Mesenteric fat pad (tissue), 1 donor: ENCODE measurements at places on chromosomes 4 and X. TPM values are rescaled to one million over a fixed set of nuclear protein-coding genes. Genes with fewer than 3 reads are reported as not detected.

GRCh38 chr4:7202411-7202810, 10.1 kb downstream of the SORCS2 start:
- DNase-seq = no peak

DNA sequence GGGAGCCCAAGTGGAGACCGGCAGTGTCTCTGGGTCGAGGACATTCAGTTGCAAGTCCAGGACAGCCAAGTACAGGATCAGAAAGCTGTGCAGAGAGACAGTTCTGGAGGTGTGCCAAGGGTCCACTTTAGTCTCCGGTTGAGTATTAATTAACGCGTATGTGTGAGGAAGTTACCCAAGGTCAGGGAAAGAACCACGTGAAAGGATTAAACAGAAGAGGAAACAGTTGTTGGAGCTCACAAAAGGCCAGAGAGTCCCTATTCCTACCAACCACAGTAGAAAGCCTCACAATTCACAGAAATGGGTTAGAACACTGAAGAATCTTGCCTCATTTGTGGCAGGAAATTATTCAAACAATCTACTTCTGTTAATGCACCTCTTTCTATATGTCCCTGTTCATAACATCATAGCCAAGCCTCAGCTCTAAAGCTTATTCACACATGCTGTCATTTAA, 17.9 kb upstream of the NSUN7 start:
- DNase-seq = no peak

DNA sequence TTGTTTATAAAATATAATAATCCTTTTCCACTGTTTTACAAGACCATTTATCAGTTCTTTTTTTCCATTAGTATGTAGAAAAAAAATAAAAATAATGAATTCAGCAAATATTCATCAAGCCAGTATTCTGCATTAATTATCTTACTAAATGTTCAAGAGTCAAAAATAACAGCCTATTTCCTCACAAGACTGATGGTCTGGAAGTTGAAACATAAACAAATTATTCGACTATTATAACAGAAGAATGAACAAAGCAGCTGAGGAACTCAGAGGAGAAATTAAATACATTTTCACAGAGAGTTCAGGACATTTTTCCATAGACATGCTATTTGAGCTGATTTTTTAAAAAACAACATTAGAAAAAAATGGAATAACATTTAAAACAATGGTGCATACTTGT, 2594.8 kb downstream of the ARAP2 start:
- no peak for DNase-seq

DNA sequence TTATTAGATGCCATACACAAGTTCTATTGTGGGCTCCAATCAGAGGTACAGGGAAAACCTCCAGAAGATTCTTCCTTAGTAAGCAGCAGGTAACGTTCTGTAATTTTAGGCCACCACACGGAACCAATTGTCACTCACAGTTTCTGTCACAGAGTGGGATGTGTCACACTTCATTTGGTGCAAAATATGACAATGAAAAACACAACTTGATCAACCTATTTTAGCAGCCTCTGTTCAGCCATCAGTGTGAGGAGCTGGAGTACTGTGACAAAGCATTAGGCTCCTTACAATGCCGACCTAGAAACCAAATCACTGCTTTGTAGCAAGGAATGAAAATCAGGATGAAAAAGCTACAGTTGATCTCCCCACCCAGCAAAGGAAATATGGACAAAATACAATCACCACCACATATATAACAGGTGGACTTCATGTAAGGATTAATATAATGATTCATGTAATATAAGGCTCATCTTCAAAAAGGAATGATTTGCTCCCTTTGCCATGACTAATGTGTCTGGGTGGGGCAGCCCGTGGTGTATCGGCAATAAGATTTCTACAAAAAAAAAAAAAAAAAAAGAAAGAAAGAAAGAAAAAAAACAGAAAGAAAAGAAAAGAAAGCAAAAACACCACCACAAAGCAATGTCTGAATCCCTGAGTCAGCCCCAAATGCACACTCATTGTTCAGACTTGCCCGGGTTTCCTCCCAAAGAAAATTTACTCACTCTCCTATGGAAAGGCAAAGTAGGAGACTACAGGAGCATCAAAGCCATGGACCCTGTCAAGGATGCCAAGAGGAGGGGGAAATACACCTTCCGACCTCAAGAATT, 36.0 kb downstream of the SLC9A7 start:
- DNase-seq = no peak

DNA sequence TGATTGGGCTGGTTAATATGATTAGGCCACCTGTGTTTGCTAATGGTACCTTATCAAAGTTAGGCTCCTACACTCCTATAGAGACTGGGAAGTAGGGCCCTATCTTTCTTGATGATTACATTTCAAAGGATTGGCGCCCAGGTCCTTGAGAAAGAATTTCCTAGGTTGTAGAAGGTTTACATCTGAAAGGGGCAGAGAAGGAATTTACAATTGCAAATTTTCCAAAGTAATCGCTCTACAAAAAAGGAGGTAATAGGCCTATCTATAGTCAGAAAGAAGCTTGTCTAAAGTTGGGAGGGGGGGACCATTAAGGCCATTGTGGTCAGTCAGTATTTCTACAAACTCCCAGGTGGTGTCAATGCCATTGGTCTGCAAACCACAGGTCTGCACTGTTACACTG, 638.4 kb downstream of the IL1RAPL1 start:
- DNase-seq = no peak

DNA sequence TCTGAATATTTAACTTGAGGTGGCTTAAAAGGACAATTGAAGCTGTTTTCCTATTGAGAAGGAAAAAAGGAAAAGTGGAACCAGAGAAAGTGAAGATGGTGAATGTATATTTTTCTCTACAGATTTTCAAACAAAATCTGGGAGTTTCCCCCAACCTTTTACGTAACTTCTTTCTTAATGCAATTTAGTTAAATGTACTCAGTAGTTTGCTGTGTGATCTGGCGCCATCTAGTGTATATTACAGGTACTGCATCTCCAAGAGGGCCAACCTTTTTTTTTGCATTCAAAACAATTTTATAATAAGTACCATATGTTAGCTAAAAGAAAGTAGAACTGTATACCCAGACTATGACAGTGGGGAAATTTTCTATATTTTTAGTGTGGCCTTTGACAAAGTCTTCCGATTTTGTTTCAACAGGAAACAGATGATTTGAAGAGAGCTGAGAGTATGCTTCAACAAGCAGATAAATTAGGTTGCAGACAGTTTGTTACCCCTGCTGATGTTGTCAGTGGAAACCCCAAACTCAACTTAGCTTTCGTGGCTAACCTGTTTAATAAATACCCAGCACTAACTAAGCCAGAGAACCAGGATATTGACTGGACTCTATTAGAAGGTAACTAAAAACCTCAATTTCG, 82.0 kb downstream of the PLS3 start:
- no peak for DNase-seq

GRCh38 chr4:78683352-78683751, 92.8 kb upstream of the BMP2K start:
- no peak for DNase-seq

GRCh38 chr4:32133141-32133540, 1413.0 kb downstream of the PCDH7 start:
- no peak for DNase-seq

DNA sequence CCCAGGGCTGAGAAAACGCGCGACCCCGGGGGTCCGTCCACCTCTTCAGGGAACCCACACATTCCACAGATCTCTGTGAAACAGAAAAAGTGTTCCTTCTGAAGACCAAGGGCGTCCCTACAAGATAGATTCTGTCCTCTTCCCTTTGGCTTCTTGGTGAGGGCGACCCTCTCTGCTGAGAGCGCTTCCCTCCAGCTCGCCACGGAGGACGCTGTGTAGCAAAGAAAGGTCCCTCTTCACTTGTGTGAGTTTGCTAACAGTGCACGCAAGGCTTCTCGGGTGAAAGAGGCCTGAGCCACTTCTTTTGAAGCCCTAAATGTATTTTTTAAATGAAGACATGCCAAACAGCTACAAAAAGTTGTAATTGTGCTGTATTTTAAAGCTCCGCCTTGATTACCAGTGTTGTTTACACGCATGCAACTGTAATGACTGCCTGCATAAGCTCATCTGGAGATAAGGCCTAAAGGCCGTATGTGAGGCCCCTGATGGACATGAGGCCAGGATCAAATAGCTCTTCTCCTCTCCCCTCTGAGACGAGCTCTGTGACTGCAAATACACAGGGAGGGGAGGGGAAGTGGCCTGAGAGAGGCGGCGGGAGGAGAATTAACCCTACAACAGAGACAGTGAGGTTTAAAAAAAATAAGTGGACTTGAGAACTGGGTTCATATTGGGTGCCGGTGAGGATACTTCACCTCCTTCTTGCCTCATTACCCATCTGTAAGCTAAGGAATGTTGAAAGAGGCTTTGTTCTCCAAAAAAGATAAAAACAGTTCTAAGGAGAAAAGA, 95.5 kb downstream of the SOWAHB start:
- no peak for DNase-seq

- no peak for DNase-seq
These were observed 21.7 kb downstream of the PNMA6F start for GRCh38 chrX:153299855-153300254.

DNA sequence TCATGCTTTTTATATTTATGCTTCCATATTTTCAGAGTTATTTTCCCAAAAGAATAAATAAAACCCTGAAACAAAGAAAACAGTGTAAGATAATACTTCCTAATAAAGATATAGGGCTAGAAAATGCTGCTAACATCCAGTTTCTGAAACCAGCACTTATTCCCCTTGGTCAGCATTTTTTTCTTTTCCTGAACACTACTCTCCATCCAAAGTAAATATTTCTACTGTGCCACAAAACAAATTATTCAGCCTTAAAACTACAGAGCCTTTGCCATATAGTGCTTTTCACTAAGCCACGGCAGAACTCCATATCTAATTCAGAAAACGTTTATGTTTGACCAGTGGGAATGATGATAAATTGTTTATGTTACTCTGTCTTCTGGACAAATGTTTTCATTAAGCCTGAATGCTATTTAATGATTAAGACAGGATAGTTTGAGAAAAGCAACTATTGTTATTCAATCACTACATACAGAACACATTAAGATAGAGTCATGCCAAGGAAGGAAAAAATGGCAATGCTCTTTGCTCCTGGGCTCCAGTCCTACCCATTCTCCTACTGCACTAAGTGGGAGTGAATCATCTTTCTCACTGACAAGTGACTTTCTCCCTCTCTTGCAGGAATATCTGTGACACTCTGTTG, 723.9 kb downstream of the FAT4 start:
- no peak for DNase-seq

GRCh38 chr4:174056959-174057358, 226.5 kb downstream of the FBXO8 start:
- DNase-seq = no peak

GRCh38 chrX:95291561-95291960, 1393.1 kb upstream of the DIAPH2 start:
- DNase-seq = no peak

DNA sequence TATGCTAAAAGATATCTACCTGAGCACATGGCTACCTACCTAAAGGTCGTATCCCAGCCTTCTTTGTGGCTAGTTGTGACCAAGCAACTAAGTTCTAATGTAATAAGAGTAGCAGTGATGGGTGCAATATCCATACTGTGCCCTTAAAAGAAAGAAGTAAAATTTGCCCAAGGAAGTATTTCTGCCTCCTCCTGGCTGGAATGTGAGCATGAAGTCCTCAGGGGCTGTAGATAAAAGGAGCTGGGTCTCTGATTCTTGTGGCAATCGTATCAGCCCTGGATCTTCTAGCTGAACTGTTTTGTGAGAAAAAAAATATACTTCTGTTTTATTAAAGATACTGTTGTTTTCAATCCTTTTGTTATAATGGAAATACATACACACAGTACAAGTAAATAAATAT, 217.4 kb downstream of the GPAT3 start:
- no peak for DNase-seq

GRCh38 chr4:184262901-184263300, 45.2 kb upstream of the ENPP6 start:
- no peak for DNase-seq

DNA sequence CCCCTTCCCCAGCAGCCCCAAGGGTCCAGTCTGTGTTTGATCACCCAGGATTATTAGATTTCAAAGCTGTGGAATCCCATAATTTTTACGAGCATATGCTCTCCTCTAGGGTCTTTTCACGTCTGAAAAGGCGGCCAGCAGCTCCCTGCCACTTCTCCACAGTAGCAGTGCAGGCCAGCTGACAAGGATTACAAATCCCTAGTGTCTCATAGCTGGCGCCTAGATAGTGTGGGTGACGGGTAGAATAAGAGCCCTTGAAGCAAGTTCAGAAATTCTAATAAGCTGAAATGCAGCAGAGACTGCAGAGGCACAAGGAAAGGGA, 79.4 kb downstream of the RLIM start:
- no peak for DNase-seq

DNA sequence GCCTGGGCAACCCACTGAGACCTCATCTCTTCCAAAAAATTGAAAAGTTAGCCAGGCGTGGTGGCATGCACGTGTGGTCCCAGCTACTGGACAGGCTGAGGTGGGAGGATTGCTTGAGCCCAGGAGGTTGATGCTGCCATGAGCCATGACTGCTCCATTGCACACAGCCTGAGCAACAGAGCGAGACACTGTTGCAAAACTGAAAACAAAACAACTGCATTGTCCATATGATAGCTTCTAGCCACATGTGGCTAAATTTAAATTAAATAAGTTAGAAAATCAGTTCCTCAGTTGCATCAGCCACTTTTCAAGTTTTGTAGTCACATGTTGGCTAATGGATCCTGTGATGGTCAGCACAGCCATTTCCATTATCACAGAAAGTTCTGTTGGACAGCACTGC, 67.9 kb downstream of the GAB1 start:
- DNase-seq = no peak

GRCh38 chrX:110449312-110449711, 90.7 kb downstream of the RTL9 start:
- DNase-seq = no peak

- DNase-seq = peak; percentile 67
These were observed 279.9 kb downstream of the ASMT start for GRCh38 chrX:1894740-1895139.

GRCh38 chrX:37757082-37757481, 22.8 kb upstream of the CYBB start:
- no peak for DNase-seq

DNA sequence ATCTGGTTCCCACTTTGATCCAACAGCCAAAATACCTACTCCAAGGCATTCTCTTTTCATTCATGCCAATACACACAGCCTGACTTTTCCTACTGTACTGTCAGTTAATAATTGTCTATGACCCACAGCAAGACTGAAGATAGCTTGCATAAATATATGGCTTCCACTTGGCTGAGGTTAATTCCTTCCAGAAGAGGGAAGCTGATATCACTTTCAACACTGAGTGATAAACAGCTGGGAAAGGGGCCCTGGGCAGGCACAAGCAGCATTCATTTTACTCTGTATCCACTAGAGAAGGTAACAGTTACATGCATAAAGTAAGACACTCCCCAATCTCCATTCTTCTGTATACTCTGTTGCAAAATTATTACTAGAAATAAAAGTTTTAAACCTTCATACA, 200.2 kb upstream of the UGT8 start:
- no peak for DNase-seq

The IL21 gene
- total RNA-seq = not detected

The HSFX3 gene
- not detected for total RNA-seq

The SPANXN4 gene
- total RNA-seq = not detected

The KIAA1210 gene
- total RNA-seq = not detected

The CPZ gene
- 9.7 TPM for total RNA-seq

The ANXA3 gene
- total RNA-seq = 49.8 TPM

The RNF150 gene
- total RNA-seq = 17.4 TPM

The NUDT11 gene
- total RNA-seq = 0.58 TPM

The LDB2 gene
- 53.2 TPM for total RNA-seq

The SLC7A11 gene
- total RNA-seq = 0.93 TPM

The KCNE5 gene
- 0.80 TPM for total RNA-seq

The TMEM255A gene
- 1.00 TPM for total RNA-seq

The GLRA3 gene
- not detected for total RNA-seq

The SLC49A3 gene
- 19.0 TPM for total RNA-seq

The ENPEP gene
- total RNA-seq = 13.9 TPM

The AMOT gene
- total RNA-seq = 3.8 TPM

The EXOC1L gene
- not detected for total RNA-seq
